Thymus (tissue), 14 donors: ENCODE measurements at places on chromosomes 7 and 10. TPM values are rescaled to one million over a fixed set of nuclear protein-coding genes. Genes with fewer than 3 reads are reported as not detected.

DNA sequence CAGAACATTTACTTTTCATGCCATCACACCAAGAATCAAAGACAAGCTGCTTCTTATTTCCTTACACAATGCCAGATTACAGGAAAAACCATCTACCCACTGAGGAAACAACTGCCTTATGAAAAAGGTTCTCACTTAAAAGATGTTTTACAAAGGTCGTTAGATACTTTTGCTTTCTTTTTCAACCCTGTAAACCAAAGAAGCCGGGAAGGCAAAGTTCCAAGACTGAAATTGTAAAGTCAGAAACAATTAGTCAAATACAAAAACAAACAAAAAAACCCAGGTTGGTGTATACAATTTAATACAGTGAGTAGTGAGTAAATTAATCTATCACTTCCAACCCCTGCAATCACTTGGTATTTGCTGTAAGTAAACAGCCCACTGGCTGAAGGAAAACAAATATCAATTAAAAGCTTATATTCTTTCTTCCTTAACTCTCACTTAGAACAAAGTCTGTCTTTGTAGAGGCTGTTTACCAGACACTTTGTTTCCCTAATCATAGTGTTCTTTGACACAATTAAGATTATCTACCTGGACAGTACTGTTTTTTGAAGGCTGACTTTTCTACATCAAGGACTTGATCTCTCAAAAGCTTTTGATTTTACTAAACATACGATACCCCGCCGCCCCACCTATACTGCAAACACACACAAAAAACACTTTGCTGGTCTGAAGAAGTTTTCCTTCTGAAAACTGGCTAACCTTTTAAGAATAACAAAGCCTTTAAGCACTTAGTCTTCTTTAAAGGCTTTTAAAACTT is 18.1 kb downstream of the ERLIN1 start:
- H3K36me3 ChIP-seq = peaks cover 25% of the 10 kb centered on the region
- DNase-seq = no peak
- H3K4me3 ChIP-seq = peak overlapping the region; percentile 1
- H3K27me3 ChIP-seq = no peaks in the 10 kb centered on the region
- no peaks in the 10 kb centered on the region for H3K4me1 ChIP-seq

The CALHM3 gene
- 0.32 TPM for polyA plus RNA-seq

The MICALL2 gene
- 44.2 TPM for polyA plus RNA-seq

- no peak overlapping the region for H3K27ac ChIP-seq
- H3K4me3 ChIP-seq = no peak overlapping the region
- H3K36me3 ChIP-seq = no peaks in the 10 kb centered on the region
- H3K4me1 ChIP-seq = peaks cover 2% of the 10 kb centered on the region
These were observed 83.3 kb downstream of the PHTF2 start for GRCh38 chr7:77881871-77882270.

DNA sequence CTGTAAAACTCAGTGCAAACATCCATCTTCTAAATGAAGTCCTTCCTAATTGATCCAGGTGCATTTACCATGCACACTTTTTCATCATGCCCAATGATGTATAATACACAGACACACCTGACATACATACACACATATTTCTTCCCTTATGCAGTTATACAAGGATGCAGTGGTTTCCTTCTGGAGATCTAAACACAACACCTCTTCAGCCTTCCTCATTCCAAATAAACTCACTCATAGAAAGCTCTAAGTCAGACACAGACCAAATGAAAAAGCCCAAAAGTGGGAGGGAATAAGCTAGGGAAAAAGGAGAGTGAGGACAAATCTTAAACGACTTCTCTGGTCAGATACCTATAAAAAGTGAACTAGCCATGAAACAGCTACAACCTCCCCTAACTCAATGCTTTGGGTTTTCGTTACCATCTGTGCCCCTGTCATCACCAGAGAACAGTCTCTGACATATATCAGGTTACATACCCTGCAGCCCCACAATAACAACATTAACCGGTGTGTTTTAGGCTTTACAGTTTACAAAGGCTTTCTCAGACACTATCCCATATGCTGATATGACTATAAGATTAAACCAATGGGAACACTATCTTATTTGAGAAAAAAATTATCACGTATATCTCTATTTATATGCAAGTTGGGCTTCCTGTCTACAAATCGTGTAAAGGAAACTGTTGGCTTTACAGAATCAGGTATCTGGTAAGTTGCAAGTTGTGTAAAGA is 675.2 kb downstream of the PHTF2 start:
- H3K4me3 ChIP-seq = no peak overlapping the region
- H3K4me1 ChIP-seq = no peaks in the 10 kb centered on the region
- H3K27ac ChIP-seq = no peak overlapping the region

DNA sequence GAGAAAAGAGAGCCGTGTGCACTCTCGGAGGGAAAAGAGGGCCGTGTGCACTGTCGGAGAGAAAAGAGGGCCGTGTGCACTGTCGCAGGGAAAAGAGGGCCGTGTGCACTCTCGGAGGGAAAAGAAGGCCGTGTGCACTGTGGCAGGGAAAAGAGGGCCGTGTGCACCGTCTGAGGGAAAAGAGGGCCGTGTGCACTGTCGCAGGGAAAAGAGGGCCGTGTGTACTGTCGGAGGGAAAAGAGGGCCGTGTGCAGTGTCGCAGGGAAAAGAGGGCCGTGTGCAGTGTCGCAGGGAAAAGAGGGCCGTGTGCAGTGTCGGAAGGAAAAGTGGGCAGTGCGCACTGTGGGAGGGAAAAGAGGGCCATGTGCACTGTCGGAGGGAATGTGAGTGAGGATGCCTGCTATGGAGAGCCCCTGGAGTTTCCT is 188.7 kb downstream of the DNAJB6 start:
- H3K27ac ChIP-seq = no peak overlapping the region
- peaks cover 5% of the 10 kb centered on the region for H3K4me1 ChIP-seq
- no peak for DNase-seq
- no peak overlapping the region for H3K4me3 ChIP-seq

GRCh38 chr10:28111712-28112111 is 112.8 kb upstream of the ODAD2 start:
- no peak overlapping the region for H3K27ac ChIP-seq
- no peak for DNase-seq
- H3K4me1 ChIP-seq = no peaks in the 10 kb centered on the region
- H3K36me3 ChIP-seq = no peaks in the 10 kb centered on the region

GRCh38 chr10:55174419-55174818 is 373.4 kb upstream of the PCDH15 start:
- H3K27ac ChIP-seq = no peak overlapping the region
- no peak overlapping the region for H3K4me3 ChIP-seq
- no peak for DNase-seq
- no peaks in the 10 kb centered on the region for H3K36me3 ChIP-seq
- H3K4me1 ChIP-seq = no peaks in the 10 kb centered on the region

The GIMAP6 gene
- 20.5 TPM for polyA plus RNA-seq

DNA sequence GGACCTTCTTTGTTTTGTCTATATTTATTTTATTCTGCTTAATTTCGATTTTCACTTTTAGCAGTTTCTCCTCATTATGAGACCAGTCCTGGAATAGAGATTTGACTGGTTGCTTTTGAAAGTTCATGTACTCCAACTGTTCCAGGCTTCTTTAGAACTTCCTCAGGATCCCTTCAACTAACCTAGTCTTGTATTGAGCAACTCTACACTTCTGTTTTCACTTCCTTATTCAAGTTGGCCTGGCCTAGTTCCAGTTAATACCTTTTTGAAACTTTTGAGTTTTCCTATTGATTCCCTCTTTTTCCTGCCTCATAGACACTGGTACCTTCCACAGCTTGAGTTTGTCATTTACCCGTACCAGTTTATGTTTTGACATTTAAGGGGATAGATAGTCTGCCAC is 421.7 kb downstream of the ATRNL1 start:
- no peak for DNase-seq
- no peaks in the 10 kb centered on the region for H3K4me1 ChIP-seq
- H3K36me3 ChIP-seq = no peaks in the 10 kb centered on the region
- H3K27ac ChIP-seq = no peak overlapping the region
- H3K27me3 ChIP-seq = no peaks in the 10 kb centered on the region
- no peak overlapping the region for H3K4me3 ChIP-seq

The PLAU gene
- 20.3 TPM for polyA plus RNA-seq
